ENCODE measurements at places on chromosomes 16 and 17. TPM values are rescaled to one million over a fixed set of nuclear protein-coding genes. Genes with fewer than 3 reads are reported as not detected.

NOMO2 gene
- 101 TPM for total RNA-seq

- no peak for DNase-seq
These were observed 34.2 kb upstream of the APPBP2 start for GRCh38 chr17:60559995-60560859.

DNA sequence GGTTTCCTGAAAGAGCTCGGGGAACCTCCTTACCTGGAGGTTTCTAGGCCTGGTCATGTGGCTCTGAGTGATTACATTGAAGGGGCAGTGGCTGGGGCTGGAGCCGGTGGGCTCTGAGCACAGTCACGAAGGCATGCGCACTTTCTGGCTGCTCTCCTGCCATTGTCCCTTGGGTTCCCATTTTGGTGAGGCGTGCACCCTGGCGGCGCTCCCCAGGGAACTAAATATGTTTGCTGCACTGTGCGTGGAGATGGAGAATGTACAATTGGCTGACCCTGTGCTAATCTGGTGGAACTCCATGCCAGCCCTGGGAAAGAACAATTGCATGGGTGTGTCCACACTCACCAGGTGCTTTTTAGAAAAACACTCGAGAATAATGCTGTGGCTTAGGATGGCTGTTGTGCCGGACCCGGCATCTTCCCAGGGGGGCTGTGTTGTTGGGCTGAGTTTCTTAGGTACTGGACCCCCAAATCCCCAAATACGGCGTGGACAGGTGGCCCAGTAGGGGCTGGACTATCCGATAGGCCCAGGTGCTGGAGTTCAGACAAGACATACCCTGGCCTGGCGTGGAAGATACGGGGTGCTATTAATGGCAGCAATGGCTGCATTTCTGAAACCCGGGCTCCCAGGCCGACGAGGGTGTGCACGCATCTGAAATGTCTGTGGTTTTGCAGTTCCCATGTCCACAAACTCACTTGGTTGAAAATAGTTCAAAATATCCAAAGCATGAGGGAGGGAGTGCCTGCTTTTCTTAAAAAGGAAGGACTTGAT is 230.5 kb downstream of the SEC14L1 start:
- no peak for DNase-seq

DNA sequence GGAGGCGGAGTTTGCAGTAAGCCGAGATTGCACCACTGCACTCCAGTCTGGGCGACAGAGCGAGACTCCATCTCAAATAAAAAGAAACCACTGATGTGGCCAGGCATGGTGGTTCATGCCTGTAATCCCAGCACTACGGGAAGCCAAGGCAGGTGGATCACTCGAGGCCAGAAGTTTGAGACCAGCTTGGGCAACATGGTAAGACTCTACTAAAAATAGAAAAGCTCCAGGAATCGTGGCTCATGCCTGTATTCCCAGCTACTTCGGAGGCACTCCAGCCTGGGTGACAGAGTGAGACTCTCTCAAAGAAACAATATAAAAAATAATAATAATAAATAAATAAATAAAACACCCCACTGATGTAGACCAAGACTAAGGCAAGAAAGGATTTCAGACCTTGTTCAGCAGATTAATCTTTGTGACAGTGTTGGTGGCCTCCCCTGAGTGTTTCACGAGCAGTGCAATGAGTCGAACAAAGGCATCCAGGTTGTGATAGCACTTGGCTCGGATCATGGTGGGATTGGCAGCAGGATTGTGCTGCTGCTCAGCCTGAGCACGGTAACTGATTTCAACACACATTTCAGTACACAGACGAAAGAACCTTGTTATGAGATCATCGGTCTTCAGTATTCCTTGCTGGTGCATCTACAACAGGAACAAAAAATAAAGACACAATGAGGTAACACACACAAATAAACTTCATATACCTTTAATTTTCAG is 18.6 kb downstream of the SETD6 start:
- DNase-seq, result no peak

DNA sequence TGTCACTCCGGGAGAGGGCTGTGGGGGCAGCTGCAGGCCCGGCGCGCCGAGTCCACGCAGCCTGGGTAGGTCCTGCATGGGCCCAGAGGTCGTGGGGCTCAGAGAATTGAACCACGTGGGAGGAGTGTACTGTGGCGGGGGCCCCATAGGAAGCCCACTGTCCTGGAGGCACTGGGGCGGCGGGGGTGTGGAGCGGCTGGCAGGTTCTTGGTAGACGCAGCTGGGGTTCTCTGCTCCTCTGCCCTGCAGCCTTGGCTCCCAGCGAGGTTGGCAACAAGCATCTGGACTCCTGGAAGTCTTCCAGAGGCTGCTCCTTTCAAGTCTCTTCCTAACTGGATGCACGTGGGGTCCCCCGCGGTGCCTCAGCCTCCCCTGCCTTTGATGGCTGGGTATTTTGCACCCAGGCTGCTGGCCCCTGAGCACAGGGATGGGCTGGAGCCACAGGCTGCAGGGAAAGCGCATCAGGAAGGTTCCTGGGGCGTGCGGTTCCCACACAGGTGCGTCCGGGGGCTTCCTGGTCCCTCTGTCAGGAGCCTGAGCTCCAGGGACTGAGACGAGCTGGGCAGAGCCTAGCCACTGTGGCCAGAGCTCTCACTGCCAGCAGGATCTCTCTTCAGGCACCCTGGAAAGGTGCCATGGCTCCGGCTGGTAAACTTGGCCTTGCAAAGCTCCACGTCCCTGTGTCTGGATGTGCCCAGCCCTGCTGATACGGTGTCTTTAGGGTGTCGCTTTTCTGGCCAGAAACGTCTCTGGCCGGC is 9.3 kb downstream of the KCTD5 start:
- DNase-seq, result no peak

- no peak for DNase-seq
These were observed 14.9 kb downstream of the RCVRN start for GRCh38 chr17:9890124-9890523.

GRCh38 chr16:19994466-19995170 is 79.1 kb downstream of the GPR139 start:
- DNase-seq, result no peak

DNA sequence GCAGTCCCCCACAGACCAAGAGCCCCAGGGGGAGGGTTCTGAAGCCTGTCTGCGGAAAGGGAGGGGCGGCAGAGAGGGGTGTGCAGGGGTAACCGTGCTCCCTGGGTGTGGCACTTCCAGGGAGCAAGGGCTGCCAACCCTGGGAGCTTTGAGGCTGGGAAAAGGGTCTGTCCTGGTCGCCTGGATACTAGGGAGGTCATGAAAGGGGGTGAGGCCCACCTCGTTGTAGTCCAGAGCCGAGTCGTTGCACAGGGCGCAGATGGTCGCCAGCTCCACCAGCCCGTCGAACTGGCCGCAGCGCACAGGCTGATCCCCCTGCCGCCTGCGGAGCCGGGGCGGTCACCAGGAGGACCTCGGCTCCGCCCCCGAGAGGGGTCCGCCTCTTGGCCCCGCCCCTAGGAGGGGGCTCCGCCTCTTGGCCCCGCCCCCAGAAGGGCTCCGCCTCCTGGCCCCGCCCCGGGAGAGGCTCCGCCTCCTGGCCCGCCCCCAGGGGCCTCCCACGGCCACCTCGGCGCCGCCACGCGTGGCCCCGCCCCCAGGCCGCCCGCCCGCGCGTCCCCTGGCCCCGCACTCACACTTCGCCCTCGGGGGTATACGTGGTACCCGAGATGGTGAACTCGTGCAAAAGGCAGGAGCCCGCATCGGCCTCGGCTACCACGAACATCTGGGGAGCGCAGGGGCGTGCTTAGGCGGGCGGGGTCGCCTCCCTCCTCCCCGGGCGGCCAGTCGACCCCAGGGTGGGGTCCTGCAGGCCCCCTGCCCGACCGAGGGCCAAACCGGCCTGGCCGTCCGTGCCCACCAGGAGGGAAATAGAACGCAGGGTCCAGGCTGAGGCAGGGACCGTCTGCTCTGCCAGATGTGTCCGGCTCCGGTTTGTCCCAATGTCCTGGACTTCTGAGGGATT is 19.5 kb downstream of the ATP2A3 start:
- no peak for DNase-seq

ABCC6 gene
- 0.29 TPM for total RNA-seq

GRCh38 chr16:81453091-81453728 is 8.6 kb downstream of the CMIP start:
- no peak for DNase-seq

CLEC18A gene
- total RNA-seq, result 2.2 TPM

USP6 gene
- total RNA-seq, result 0.08 TPM

DNA sequence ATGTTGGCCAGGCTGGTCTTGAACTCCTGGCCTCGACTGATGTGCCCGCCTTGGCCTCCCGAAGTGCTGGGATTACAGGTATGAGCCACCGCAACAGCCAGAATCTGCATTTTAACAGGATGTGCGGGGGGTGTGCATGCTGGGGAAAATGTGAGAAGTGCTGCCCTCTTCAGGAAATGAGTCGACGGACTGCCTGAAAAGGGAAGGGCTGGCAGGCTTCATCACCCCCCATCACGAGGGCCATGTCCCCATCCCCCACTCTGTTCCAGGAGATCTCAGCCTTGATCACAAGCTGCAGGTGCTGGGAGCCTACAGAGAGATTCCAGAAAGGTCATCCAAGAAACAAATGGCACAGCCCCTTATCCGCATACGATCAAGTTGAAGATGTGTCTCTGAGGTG is 195.3 kb upstream of the RPL38 start:
- DNase-seq, result no peak

DNA sequence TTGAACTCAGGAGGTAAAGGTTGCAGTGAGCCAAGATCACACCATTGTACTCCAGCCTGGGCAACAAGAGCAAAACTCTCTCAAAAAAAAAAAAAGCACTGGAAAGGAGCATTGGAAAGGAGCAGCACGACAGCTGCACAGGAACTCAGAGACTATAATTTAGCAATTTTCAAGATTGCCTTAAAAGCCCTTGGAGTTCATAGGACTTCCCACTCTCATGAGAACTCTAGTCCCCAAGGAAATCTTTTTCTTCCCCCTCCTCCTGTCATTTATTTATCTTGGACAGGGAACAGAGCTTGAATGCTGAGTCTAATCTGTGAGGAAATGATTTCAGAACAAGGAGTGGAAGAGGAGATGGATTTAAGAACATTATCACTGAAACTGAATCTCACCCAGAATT is 69.0 kb downstream of the PLXDC1 start:
- DNase-seq, result no peak

CCL4 gene
- total RNA-seq, result 6.1 TPM

INTS2 gene
- total RNA-seq, result 19.5 TPM

DNA sequence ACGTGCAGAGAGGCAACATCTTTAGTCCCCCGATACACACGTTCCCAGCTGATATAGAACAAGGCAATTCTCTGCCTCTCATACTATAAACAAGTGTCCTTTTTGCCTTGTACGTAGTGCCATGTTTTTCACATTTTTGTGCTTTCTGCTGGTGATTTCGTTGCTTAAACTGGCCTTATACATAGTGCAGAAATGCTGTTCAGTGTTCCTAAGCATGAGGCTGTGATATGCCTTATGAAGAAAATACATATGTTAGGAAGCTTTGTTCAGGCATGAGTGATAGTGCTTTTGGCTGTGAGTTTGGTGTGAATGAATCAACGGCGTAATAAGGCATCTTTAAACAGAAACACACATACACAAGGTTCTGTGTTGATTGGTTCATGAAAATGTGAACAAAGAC is 77.2 kb downstream of the KATNIP start:
- DNase-seq, result no peak

ST6GALNAC2 gene
- 28.7 TPM for total RNA-seq

SLX1B gene
- total RNA-seq, result 43.4 TPM

- no peak for DNase-seq
These were observed 4.6 kb upstream of the COL1A1 start for GRCh38 chr17:50205963-50206505.

RGS11 gene
- total RNA-seq, result 4.5 TPM

- no peak for DNase-seq
These were observed 10.3 kb upstream of the NFAT5 start for GRCh38 chr16:69555437-69555836.

- DNase-seq, result no peak
These were observed 4.7 kb downstream of the CDC42EP4 start for GRCh38 chr17:73307130-73307529.

CEP131 gene
- 5.4 TPM for total RNA-seq

GRCh38 chr16:86962913-86963312 is 354.3 kb downstream of the C16orf95 start:
- no peak for DNase-seq

DNA sequence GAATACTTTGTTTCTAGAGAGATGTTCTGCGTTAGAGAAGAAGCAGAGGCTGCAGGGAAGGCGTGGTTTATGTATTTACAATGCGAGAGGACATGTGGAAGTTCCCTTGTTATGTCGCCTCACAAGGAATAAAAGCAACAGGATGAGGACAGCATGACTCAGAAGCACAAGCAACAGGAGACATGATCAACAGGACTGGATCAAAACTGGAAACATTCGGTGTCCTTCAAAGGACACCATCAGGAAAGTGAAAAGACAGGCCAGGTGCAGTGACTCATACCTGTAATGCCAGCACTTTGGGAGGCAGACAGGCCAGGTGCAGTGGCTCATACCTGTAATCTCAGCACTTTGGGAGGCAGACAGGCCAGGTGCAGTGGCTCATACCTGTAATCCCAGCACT is 52.6 kb downstream of the CCDC57 start:
- no peak for DNase-seq

CD79B gene
- total RNA-seq, result 12.5 TPM

Data from ureter (tissue), 1 donor.